Stimulated activated CD8-positive, alpha-beta memory T cell treated with anti-CD3 and anti-CD28 coated beads, Interleukin-4, amount 100 ng/mL, for 1 hour (primary cell): ENCODE measurements at places on chromosomes 16 and 17.

DNA sequence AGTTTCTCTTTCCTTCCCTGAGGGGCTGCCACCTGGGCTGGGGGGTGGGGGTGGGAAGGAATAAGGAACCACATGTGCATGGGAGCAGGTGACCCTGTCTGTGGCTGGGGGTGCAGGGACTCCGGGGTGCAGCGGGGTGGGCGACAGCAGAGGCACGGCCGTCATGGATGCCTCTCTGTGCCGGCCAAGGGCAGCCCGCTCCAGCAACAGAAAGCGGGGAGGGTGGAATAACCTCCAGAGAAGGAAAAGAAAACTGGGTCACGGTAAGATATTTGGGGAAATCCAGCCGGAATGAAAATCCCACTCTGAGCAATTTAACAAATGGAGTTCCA, 4.2 kb downstream of the NDUFAF8 start:
- DNase-seq: no peak

DNA sequence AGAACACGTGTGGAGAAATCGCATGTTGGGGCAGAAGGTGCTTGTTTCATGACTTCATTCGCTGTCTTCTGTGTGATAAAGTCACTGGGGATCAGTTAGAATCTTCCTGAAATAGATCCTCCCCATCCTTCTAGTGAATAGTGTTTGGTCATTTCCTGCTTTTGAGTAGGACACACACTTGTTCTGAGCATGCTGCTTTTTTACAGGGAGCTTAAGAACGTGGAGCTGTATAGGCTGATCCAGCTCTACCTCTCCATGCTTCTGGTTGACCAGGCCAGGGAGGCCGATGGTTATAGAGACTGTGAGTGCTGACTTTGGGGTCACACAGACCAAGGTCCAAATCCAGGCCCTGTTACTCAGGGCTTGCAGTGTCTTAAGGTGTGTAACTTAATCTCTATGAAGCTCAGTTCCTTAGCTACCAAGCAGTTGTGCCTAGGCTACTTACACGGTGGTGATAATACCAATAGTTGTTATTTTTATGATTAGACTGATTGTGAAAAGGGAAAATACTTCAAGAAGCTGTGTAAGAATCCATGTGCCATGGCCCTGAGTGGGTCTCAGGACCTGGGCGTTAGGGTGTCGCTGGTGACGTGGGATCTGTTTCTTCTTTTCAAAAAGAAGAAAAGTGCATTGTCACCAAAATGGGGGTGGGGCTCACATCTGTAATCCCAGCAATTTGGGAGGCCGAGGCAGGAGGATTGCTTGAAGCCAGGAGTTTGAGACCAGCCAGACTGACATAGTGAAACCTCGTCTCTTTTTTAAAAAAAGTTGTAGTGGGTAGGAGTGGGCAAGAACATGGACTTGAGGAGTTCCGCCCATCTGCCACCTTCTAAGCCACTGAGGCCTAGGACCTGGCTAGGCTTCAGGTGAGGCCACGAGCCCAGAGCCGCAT, 64.1 kb upstream of the LGALS9 start:
- no peak for DNase-seq

DNA sequence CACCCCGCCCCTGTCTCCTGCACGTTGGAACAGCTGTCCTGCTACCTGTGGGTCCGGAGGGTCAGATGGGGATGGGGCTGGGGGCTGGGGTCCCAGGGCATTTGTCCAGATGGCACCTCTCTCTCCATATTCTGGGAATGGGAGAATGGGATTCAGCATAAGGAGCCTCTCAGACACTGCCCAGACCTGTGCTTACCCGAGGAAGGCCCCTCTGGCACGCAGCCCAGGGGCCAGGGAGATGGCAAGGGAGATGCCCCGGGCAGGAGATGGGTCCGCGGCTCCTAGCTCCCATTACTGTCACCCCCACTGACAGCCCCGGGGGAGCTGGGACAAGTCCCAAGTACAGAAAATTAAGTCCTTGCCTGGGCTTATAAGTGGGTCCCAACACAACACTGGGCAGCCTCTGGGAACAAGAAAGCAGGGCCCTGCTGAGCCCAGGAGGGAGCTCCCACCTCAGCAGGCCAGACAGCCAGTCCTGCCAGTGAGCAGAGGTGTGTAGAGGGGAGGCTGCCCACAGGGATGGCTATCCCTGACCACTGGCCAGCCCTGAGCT, 1.8 kb downstream of the VASN start:
- DNase-seq: no peak

DNA sequence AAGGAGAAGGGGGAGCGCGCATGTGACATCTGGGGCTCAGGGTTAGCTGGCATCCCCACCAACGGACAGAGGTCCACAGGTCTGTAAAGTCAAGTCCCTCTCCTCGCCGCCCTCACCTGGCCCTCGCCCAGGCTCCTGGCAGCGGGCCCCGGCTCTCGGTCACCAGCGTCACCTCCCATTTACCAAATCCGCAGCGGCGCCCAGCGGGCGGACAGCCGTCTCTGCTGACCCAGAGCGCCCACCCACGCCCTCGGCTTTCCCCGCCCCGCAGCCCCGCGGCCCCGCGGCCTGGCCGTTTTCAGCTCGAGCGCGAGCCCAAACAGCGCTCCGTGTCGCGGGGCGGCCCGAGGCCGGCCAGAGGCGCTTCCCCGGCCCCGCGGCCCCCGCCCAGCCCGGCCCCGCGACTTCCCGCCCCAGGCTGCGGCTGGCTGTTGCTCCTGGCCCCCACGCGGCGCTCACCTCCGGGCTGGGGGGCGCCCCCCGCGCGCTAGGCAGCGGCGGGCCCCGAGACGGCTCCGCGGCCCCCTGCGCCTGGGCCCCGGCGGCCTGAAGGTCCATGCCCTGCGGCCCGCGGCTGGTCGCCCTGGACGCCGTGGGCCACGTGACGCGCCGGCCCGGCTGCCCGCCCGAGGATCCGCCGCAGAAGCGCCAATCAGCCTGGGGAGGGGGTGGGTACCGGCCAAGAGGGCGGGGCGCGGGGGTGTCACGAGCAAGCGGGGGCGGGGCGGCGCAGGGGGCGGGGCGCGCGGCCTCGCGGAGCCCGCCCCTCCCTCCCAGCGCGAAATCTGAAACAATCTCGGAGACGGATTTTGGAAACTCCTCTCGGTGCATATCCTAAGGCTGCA, at the start of gene COPRS:
Gene COPRS, minus strand, starts transcription at position 603 of the 845 bp plus-strand sequence. Its CDS starts 45 bp downstream, at position 558.
- peak; percentile 64 for DNase-seq

GRCh38 chr16:83392743-83393142, 415.0 kb upstream of the HSBP1 start:
- no peak for DNase-seq

DNA sequence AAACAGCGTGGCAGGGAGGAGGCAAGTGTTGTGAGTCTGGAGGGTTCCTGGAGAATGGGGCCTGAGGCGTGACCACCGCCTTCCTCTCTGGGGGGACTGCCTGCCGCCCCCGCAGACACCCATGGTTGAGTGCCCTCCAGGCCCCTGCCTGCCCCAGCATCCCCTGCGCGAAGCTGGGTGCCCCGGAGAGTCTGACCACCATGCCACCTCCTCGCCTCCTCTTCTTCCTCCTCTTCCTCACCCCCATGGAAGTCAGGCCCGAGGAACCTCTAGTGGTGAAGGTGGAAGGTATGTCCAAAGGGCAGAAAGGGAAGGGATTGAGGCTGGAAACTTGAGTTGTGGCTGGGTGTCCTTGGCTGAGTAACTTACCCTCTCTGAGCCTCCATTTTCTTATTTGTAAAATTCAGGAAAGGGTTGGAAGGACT, at the start of gene CD19:
Gene CD19, plus strand, starts transcription at position 171 of the 425 bp plus-strand sequence. Its CDS starts 30 bp downstream, at position 201.
- DNase-seq: no peak

DNA sequence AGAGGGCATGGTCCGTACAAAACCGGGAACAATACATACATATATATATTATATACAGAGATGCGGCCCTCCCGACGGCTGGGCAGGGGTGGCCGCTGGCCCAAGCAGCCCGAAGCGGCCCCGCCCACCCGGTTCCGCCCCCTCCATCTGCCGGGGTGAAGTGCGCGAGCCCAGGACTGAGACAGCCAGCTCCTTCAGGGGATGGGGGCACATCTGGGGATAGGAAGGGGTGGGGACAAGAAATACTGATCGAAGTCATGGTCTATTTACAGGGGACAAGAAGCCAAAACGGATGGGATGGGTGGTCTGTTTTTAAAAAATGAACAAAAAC, 3.8 kb upstream of the SAMD14 start:
- DNase-seq: no peak
